ENCODE measurements at places on chromosomes 12 and 14. TPM values are rescaled to one million over a fixed set of nuclear protein-coding genes. Genes with fewer than 3 reads are reported as not detected.

Gene RNU4-1
- total RNA-seq: under 0.01 TPM

Gene NUP107
- 24.3 TPM for total RNA-seq

Gene RAPGEF3
- total RNA-seq: 17.3 TPM

Gene TAS2R19
- total RNA-seq: 4.3 TPM

Gene WNT1
- not detected for total RNA-seq

Gene GALNT8
- 38.9 TPM for total RNA-seq

Gene GLT1D1
- not detected for total RNA-seq

Gene APOF
- total RNA-seq: not detected

Gene BEGAIN
- 1.6 TPM for total RNA-seq
